ENCODE measurements at places on chromosomes 2 and 18.

DNA sequence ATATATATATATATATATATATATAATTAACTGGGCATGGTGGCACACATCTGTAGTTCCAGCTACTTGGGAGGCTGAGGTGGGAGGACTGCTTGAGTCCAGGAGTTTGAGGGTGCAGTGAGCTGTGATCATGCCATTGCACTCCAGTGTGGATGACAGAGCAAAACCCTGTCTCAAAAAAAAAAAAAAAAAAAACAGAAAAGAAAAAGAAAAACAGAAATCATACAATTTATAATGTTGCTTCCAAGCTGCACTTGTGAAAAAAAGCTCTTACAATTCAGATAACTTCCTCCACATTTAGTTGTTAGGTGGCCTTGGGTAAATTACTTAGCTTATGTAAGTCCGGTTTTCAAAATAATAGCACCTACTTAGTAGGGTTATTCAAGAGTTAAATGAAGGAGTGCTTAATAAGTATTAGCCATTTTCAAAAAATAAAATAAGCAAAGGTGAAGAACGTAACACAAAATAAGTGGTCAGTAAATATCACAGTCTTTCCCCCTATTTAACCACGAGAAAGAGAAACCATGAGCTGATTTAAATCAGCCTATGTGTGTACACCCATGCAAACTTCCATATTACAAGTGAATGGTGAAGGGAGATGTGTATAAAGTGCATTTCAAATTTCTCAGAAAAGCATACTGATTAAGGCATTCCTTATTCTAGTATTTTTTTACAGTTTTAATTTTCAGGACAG, 2.3 kb downstream of the WIPF1 start:
- DNase-seq = no peak

DNA sequence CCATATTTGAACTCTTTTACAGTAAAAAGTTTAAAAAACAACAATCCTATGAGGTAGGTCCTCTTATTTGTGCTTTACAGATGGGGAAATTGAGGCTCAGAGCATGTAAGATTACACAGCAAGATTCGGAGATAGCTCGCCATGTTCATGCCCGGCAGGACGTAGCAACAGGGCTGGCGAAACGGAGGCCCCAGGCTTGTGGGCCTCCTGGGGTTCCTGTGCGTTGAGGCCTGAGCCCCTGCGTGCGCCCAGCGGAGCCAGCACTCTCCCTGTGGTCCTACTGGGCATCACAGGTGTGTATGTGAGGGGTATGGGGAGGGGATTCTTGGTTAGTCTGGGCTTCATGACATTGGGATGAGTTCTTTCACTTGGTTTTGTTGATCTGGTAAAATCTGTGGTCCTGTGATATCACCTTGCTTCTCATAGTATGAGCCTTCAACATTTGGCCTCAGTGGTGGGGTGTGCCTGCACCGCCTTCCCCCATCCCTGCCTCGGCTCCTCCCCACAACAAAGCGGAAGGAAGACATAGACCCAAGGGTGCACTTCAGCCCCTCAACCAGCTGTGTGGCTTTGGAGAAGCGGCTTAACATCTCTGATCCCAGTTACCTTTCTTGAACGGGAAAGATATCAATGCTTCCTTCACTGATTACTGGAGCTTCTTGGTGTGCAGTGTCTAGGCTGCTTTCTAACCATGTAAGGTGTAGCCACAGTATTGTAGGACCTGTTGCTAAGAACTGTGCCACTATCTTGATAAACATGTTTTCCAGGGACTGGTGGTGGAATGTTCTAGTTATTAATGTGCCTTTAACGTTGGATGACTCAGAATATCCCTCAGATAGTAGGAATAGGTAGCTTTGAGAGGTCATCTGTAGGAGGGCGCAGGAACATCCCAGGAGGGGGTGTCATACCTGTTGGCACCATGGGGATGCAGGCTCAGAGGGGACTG, 37.2 kb downstream of the HPCAL1 start:
- DNase-seq = no peak

DNA sequence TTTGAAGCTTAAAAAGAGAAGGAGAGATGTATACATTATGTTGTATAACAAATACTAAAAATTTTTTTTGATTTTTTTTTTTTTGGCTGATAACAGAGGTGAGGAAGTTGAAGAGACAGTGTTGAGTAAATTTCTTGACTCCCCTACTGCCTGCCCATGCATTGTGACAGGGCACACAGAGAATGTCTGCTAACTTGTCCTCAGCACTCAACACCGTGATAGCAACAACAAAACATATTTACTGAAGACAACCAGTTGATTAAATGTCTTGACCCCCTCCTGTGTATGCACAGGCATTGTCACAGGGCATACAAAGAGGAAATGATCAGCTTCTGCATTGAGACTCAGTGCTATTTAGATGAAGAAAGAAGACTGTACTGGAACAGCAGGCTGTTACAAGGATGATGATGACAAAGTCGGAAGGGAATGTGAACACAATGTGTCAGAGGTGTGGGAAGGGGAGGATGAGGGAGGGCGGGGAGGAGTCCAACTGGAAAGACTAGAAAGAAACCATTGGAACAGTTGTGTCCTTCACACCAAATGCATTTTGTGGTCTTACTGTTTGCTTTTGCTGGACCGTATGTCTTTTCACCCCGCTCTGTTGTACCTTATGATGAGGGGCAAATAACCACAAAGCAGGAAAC, 89.5 kb downstream of the CERS6 start:
- peak; percentile 5 for DNase-seq

- peak; percentile 71 for DNase-seq
Observed at GRCh38 chr2:85066874-85067351, 66.3 kb upstream of the TCF7L1 start.

DNA sequence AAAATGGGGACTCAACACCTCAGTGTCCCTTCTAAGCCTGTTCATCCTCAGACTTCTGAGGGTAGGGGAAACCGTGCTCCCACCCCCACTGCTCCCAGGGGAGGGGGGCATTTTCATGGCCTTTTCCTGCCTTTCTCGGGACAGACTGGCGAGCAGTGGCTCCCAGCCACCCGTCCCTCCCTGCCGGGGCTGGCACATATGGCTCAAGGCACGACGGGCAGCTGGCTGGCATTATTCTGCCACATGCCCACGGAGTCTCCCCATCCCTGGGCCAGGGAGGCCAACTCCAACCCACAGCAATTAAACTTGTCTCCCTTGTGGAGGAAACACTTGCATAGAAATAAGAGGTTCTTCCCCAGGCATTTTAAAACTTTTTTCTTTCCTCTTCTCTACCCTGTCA, 148.5 kb upstream of the CBLN2 start:
- no peak for DNase-seq

GRCh38 chr2:130251535-130251872, 53.3 kb upstream of the TUBA3E start:
- no peak for DNase-seq

DNA sequence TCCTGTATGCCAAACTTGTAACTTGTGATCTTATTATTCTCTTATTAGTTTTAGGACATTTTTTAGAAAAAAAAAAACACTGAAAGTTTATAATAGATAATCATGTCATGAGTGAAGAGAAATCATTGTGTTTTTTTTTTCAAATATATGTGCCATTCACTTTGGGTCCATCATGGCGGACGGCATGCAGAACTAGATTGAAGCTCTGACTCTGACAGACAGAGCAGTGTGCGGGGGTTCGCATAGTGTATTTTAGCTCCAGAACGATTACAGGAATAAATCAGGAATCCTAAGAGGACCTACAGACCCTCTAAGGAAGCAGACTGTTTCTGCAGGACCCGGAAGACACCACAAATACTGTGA, 484.4 kb upstream of the REG3G start:
- DNase-seq = no peak

GRCh38 chr2:28665041-28665704, 86.5 kb upstream of the PPP1CB start:
- peak; percentile 86 for DNase-seq

DNA sequence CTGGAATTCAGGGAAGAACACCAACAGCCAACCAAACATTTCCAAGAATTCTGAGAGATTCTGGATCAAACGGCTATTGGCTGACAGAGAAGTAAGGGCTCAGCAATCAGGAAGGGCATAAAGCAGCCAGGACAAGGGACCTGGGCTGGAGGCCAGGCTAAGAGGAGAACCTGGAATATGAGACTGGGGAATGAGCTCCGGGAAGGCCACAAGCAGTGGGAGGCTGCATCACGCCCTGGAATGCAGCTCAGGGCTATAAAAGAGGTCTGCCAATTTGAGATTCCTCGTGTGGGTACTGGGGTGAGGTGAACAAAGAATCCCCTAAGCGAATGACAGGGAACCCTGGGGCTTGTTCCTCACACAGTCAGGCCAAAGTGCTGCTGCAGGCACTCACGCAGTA, 60.4 kb downstream of the ANO7 start:
- DNase-seq = no peak

DNA sequence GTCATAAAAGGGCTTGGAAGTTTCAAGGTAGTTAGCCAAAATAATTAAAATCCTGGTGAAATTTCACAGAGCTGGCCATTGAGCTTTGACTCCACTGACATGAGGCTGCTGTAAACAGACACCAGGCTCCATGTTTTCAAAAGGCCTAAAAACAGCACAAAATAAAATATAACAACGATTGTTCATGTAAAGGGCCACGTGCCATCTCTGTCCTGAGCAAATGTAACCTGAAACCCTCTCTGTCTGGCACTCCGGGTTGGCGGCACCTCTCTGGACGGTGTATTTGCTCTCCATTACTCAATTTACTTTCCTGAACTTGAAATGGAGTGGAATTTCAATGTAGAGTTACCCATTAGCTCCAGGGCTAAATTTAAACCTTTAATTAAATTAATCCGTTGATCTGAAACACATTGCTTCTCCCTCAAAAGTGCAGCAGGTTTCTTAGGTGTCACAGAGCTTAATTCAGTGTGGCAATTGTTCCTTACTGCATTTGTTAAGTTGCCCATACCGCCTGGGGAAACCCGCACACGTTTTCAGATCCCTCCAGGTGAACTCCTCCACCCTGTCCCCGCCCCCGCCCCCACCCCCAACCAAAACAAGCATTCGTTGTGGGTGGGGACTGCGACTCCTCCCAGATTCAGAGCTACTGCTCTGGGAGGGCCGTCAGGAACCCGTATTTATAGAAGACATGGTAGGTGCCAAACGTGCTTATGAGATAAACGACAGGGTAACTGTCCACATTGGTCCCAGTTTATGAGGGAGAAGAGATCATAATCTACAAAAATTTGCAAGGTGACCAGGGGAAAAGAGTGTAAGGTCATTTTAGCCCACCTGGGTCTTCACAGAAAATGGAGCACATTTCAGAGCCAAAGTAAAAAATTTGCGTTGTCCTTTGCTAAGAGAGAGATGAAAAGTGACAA, 1.2 kb upstream of the CABLES1 start:
- DNase-seq = peak; percentile 84

- DNase-seq = peak; percentile 55
Observed at GRCh38 chr2:30694286-30695055, 112.8 kb downstream of the CAPN13 start.

DNA sequence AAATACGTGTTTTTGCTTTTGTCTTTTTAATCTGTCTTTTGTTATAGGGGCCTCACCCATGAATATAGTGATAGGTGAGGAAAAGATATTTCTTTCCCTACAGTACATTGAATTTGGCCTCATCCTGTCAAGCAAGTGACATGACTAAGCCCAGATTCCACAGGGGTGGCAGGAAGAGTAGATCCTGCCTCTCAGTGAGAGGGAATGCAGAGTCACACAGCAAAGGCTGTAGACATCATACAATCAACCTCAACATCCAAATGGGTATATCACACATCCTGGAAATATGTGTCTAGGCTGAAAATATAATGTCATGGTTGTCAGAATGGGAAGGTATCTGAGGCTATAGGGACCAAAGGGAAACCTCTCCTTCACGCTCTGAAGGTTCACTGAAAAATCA, 269.6 kb downstream of the CDH20 start:
- no peak for DNase-seq

DNA sequence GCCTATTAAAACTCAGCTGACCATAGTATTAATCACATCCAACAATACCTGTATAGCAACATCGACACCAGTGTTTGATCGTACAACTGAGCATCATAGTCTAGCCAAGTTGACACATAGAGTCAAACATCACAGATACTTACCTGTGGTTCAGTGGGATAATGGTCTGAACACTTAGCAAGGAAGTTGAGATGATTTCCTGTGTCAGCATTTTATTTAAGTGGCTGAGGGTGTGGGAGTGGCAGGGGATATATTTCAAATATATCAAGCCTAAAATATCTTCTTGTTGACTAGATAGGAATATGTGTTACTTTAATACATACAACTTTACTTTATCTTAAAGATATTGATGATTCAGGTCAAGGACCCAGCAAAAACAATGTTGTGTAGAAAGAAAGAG, 1038.6 kb downstream of the TSN start:
- no peak for DNase-seq

- peak; percentile 52 for DNase-seq
Observed at GRCh38 chr2:48600204-48600813, 17.3 kb upstream of the GTF2A1L start.

- no peak for DNase-seq
Observed at GRCh38 chr18:8865934-8866333, 160.6 kb downstream of the MTCL1 start.

DNA sequence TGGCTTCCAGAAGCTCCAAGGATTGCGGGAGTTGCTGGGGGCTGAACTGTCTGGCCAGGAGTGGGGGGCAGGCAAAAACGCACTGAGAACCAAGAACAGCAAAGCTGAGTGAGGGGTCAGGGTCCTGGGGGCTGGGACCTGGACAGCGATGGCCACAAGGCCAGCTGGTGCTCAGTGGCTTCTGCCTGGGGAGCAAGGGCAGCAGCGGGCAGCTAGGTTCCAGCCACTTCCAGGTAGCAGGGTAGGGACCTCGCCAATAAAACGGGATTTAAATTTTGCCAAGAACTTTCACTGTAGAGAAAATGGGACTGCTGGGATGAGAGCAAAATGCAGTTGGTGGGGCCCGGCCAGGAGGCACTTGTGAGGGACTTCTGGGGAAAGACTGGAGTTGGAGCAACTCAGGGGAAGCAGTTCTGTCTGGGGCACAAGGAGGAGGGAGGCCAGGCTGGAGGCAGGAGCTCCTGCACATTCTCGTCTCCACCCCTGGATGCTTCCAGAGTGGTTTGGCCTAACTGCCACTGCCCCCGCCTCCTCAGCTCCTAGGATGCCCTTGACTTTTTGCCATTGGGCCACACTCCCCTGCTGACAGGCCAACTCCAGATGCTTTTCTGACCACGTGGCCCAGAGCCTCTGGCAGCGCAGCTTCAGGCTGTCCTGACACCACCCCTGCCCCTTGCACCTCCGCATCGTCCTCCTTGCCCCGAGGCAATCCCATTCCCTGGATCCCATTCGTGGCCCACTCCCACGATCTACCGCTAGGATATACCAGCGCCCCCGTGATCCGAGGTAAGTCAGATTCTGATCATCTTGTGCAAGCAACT, 5.5 kb upstream of the CCDC74A start:
- no peak for DNase-seq

DNA sequence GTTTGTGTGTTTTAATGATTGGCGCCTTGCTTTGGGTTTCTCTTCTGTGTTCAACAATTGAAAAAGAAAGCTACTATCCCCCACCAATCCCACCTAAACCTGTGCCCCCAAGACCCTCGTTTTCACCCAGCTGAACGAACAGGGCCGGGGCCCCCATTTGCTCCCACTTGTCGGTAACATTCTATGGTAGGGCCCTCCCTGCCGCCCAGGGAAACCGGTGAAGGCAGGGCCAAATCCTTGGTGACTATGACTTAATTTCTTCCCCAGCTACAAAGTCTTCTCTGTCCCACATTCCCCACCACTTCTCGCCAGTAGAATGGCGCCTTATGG, 598 bp upstream of the SNRNP200 start:
- no peak for DNase-seq
